ENCODE measurements at places on chromosomes 12 and 14.

GRCh38 chr12:54404061-54405004, 14.7 kb downstream of the ITGA5 start:
- no peak for DNase-seq

DNA sequence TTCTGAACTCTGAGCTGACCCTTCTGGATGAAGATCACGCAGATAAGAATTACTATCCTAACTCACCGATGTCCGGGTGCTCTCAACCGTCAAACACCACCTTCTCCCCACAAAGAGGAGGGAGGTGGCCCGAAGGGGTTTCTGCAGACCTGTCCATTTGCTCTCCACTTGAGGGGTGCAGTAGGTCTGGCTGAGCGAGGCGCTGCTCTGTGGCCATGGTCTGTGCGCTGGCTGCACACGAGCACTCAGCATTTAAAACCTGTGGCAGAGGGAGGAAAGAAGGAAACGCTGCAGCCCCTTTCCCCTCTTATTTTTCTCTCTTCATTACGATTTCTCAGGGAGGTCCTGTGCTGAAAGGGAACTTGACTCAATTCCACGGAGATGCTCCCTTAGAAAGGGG, 1.5 kb upstream of the HOXC13 start:
- no peak for DNase-seq

- DNase-seq = no peak
Measured at GRCh38 chr14:35047976-35048513, 2.0 kb downstream of the FAM177A1 start.

DNA sequence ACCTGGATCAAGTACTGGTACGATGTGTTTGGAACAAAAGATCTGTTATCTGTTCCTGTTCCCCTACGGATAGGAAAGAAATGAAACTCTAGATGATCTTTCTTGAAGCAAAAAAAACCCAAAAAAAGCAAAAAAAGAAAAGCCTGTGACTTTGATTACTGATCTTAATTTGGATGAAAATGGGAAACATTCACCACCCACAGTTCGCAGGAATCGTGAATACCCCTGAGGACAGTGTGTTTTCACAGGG, 138.7 kb upstream of the LMNTD1 start:
- no peak for DNase-seq

DNA sequence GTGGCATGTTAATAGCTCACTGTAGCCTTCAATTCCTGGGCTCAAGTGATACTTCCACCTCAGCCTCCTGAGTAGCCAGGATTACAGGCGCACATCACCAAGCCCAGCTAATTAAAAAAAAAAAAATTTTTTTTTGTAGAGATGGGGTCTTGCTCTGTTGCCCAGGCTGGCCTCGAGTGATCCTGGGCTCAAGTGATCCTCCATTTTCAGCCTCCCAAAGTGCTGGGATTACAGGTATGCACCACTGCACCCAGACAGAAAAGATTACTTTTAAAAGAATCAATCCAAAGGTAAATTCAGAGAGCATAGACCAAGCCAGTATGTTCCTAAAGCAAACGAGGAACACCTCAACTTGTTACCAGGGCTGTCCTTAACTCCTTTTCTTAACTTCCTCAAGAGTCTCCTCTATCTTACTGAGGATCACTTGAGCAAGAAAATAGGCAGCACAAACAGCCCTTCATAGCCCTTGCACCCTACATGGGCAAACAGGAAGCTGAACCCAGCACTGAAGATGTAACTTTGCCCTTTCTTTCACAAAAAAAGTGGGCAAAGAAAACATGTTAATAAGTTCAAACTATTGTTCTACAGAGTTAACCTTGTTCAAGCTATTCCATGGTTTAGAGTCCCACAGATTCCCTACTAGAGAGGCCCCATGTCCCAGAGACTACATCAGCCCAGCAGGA, 11.3 kb downstream of the CS start:
- DNase-seq = no peak

DNA sequence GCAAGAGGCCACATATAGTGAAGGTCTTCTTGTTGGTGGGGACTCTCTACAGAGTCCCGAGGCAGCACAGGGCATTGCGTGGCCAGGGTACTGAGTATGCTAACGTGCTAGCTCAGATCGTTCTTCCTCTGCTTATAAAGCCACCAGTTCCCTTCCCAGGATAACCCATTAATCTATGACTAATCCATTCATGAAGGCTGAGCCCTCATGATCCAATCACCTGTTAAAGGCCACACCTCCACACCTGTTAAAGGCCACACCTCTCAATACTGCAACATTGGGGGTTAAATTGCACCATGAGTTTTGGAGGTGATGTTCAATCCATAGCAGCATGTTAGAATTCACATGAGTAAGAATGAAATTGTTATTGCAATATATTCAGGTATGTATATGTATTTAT, 12.8 kb upstream of the YARS2 start:
- no peak for DNase-seq

DNA sequence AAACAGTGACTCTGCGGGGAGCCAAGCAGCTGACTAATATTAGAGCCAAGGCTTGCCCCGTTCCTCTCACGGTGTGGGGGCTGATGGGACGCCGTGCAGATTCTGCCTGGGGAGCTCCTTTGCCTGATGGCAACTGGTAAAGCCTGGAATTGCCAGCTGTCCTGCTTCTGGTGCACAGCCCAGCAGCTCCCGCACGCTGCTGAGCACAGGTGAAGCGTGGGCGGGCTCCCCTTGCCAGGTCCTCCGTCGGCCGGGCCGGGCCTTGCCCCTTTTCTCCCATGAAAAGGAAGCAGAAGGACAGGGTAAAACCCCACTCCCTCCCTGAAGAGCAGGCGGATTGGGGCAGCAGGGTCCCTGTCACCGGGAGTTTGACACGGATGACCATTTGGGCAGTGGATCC, 79.0 kb downstream of the WDR20 start:
- DNase-seq = no peak

DNA sequence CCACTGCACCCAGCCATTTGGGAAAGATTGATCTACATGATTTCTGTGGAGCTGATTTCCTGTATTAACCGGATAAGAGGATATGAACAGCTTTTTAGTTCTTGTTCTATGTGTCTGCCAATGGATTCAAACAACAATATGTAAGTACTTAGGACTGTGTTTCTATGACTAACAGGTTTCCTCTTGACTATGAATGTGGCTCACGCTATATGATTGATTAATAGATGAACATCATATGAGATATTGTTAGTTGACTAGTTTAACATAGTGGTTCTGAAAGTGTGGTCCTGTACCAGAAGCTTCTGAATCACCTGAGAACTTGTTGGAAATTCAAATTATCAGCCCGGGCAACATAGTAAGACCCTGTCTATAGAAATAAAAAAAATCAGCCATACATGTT, 12.8 kb upstream of the CSRP2 start:
- no peak for DNase-seq

DNA sequence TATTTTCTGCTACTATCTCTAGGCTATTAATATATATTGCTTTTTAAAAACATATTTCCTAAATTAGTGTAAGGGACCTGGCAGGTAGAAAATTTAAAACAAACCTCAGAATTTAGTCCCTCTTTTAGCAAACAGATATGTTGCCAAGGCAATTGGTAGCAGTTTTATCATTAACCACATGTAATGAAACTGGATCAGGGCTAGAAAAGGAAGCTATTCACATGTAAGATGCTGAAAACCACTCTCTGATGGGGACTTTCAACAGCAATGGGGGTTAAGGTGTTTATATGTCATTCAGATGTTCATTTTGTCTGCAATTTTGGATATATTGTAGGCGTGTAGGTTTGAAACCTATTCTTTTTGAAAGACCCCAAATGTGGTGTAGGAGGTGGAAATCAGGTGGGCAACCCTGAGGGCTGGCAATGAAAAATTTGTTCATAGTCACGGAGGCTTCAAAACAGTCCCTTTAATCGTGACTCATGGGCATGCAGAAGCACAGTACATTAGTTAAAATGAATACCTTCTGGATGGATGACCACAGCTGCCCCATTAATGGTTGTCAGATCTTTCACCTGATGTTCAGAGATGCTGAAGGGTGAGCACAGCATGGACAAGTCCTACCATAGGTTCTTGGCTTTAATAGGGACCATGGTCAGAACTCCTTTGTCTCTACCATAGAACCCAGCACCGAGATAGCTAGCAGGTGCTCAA, 5.9 kb upstream of the PKP2 start:
- DNase-seq = no peak

Measured in activated gamma-delta T cell (primary cell).